CD14-positive monocyte (primary cell): ENCODE measurements at places on chromosomes 5 and 9.

- DNase-seq = no peak
Measured at GRCh38 chr5:138998521-138998920, 123.4 kb upstream of the LRRTM2 start.

DNA sequence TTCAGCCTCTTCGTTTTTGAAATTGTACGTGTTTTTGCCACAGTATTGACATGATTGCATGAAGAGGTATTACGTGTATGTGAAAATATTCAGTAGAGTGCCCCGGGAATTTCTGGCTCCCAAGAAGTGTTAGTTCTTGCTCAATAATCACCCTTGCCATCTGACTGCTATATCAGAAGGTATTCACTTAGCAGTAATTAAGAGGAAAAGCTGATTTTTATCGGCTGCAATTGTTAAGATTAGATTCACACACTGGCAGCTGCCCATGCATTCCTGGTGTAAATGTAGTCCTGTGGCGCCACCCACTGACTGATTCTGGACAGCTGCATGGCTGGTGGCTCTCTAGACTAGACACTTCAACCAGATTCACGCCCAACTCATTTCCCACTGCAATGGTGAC lies 440.1 kb upstream of the ADAMTS16 start:
- no peak for DNase-seq

DNA sequence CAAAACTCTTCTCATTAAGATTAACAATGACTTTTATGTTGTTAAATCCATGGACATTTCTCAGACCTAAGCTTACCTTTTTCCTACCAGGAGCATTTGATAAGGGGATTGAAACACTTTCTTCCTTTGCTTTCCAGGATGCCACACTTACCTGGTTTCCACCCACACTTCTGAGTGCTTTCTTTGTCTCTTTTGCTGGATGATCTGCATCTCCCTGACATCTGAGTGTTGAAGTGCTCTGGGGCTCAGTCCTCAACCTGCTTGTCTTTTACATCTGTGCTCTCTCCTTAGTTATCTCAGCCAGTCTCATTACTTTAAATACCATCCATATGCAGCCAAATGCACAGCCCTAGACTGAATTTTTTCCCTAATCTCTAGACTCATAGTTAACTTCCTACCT lies 22.9 kb upstream of the GRIA1 start:
- DNase-seq = no peak

DNA sequence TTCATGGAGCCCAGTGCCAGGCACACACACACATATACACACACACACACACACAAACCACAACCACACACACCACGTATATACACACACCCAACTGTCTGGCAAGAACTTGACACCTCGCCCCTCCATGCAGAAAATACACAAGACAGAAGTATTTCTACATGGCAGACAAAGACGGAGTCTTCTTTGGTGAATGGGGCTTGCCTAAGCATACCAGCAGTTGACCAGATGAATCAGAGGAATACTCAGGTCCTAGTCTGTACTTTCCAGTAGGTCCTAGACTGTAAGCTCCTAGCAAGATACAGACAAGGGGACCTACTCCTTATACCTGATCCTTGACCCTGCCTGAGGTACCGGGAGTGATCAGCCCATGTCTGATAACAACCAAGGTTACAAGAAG lies 60.1 kb downstream of the SIL1 start:
- DNase-seq = no peak

- no peak for DNase-seq
Measured at GRCh38 chr5:152125661-152126205, 201.1 kb upstream of the GLRA1 start.

GRCh38 chr9:115922444-115922843 lies 231.1 kb upstream of the PAPPA start:
- no peak for DNase-seq

DNA sequence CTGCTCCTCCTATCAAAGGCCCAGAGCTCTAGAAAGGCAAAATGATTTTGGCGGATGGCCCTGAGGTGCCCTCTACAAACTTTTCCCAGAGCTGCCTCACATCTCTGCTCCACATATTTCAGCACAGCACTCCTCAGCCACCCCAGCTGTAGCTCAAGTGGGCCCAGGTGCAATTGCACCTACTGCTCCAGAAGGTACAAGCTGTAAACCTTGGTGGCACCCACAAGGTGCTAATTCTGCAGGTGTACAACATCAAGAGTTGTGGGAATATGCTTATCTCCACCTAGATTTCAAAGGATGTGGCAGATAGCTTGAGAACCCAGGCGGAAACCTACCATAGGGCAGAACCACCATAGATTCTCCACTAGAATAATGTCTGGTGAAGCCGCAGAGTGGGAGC lies 432.2 kb downstream of the TMEM232 start:
- no peak for DNase-seq

DNA sequence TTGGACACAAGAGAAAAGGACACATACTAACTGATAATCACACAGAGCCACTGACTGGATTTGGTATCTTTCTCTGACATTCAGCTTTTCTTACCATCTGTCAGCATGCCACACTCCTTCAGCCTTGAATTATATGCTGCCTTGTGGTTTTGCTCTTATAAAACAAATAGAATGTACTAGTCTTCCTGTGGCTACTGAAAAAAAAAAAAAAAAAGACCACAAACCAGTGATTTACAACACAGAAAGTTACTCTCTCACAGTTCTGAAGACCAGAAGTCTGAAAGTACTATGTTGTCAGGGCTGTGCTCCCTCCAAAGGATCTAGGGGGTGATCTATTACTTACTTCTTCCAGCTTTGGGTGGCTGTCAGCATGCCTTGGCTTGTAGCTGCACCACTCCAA lies 82.3 kb downstream of the THBS4 start:
- no peak for DNase-seq

DNA sequence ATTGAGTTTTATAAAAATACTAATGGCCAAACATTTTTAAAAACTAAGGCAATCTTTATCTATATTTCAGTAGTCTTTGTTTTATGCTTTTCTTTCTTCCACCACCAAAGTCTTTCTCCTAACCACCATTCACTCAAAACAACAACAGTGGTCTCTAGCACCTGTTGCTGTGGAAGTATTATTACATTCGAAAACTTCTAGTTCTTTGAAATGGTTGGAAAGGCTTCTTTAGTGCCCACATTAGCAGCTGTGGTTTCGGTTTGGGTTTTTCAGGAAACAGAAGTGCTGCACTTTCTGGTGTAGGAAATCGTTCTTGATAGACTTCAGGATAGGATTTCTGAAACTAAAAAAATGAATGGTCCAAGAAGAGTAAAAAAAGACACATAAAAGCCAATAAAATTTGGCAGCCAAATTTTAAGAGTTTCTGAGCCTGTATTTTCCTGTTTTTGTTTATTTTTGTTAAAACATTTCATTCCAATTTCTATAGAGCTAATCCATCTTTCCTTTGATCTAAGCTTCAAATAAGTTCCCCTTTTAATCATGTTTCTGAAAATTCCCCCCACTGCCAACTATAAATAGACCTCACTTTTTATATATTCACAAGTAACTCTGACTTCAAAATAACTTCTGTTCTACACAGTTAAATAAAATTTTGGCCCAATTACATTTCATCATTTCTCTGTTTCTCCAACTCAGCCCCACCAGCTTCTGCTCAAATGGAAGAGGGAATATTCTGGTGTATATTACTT lies 102.2 kb downstream of the DEPDC1B start:
- peak; percentile 10 for DNase-seq

- DNase-seq = no peak
Measured at GRCh38 chr5:151686674-151687407, at the start of gene SPARC. Gene SPARC (minus strand): TSS chr5:151686915. CDS start chr5:151676188, 10,727 bp downstream.

GRCh38 chr9:125513303-125513667 lies 193.7 kb downstream of the MAPKAP1 start:
- no peak for DNase-seq

GRCh38 chr9:110337727-110338126 lies at the start of gene TXNDC8:
Gene TXNDC8 (minus strand): TSS chr9:110337863.
- no peak for DNase-seq

- no peak for DNase-seq
Measured at GRCh38 chr5:131361677-131362315, 97.9 kb downstream of the CDC42SE2 start.

DNA sequence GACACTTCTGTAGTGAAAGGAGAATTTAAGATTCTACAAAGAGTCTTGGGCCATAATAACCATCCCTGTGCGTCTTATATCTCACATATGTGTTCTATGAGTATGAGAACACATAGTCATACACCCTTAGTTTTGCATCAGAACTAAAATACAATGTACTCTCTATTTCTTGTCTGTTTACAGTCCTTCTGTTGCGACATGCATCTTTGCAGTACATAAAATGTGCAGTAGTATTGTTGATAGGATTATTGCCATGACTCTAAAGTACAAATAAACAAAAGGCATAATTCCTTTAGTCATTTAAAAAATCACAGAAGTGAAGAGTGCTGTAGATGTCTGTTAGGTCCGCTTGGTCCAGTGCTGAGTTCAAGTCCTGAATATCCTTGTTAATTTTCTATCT lies 201.9 kb downstream of the NR3C1 start:
- DNase-seq = no peak

DNA sequence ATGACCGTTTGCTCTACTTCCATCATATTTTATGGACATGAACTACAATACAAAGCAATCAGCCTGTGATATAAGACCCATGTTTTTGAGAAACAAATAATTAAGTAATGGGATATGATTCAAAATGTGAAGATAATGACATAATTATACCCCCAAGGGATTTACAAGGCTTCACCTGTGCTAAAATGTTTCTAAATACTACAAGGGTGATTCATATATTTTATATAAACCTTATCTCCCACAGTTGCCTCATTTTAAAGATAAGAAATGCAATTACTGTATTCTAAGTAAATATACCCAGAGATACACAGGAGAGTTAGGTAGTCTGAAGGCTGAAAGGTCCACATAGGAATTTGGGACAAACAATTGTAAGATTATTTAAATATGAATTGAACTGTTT lies 662.0 kb upstream of the CHD1 start:
- DNase-seq = no peak

DNA sequence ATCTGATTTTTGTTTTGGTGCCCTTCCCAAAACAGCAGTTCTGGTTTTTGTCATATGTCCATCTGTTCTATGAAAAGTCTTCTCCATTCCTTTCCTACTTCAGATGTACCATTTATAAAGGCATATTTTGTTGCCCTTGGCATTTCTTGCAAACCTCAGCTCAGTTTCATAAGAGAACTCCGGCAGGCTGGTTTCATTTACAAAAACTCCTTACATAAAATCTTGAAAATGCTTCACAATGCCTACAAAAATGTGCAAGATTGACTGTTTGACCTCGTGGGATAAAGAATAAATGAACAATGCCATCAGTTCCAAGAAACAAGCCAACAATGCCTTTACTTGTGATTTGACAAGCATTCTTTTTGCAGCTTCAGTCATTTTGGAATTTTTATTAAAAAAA lies 39.1 kb upstream of the CTNNAL1 start:
- DNase-seq = no peak

GRCh38 chr5:54063817-54064216 lies 246.6 kb downstream of the ARL15 start:
- DNase-seq = no peak

- DNase-seq = no peak
Measured at GRCh38 chr9:85172001-85172978, 502.8 kb downstream of the NTRK2 start.

DNA sequence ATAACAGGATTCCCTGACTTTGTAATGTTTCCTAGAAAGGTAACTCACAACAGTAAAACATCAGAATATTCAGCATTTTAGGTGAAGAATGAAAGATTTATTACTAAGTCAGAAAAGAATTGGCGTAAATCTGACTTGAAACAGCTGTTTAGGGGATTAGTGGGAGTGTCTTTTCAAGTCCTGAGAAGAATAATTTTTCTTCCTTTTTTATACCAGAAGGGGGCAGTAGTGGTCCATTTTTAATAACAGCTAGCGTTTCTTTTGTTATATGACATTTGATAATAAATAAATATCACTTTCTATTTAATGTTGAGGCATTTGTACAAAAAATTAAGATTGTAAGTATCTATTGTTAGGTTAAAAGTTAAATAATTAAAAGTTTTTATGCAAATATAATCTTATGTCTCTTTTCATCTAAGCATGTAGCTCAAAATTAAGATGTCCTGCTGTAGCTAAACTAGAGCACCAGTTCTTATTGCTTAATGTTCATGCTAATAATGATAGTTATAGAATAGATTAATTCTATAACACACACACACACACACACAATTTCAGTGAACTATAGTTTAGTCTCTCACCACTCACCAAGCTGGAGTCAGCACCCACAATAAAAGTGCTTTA lies 258.7 kb upstream of the ARRDC3 start:
- DNase-seq = no peak

GRCh38 chr5:147821766-147822165 lies 9.7 kb downstream of the SPINK1 start:
- DNase-seq = peak; percentile 20

- DNase-seq = no peak
Measured at GRCh38 chr5:52802974-52803336, 15.2 kb downstream of the ITGA1 start.

GRCh38 chr5:177309351-177310191 lies 2.1 kb downstream of the MXD3 start:
- peak; percentile 57 for DNase-seq

GRCh38 chr9:19033015-19033414 lies at the start of gene SAXO1:
Gene SAXO1 (minus strand): TSS chr9:19033209. CDS start chr9:19032908, 301 bp downstream.
- DNase-seq = no peak

DNA sequence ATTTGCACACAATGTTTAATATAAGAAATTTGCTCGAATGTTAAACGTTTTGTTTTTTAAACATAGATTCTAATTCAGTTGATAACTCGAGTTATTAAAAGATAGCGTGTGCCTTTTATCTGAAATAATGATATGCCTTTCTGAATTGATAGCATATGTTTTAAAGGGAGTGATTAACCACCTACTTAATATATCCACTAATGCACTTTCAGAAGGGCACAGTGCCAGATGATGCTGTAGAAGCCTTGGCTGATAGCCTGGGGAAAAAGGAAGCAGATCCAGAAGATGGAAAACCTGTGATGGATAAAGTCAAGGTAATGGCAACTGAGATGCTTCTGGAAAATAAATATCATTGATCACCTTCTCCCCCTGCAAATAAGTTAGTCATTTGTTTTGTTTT lies 53.9 kb downstream of the ERAP1 start:
- DNase-seq = no peak

DNA sequence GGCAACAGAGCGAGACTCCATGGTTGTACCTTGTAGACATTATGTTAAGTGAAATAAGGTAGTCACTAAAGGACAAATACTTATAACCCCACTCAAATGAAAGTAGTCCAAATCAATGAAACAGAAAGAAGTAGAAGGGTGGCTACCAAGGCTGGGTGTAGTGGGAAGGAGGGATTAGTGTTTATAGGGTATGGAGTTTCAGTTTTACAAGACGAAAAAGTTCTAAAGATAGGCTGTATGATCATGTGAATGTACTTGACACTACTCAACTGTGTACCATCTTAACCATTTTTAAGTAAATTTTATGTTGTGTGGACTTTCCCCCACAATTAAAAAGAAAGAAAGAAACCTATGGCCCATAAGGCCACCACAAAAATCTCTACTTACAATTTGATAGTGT lies 32.2 kb downstream of the ALDH7A1 start:
- DNase-seq = no peak

- DNase-seq = no peak
Measured at GRCh38 chr5:66795682-66796081, 199.5 kb downstream of the MAST4 start.

DNA sequence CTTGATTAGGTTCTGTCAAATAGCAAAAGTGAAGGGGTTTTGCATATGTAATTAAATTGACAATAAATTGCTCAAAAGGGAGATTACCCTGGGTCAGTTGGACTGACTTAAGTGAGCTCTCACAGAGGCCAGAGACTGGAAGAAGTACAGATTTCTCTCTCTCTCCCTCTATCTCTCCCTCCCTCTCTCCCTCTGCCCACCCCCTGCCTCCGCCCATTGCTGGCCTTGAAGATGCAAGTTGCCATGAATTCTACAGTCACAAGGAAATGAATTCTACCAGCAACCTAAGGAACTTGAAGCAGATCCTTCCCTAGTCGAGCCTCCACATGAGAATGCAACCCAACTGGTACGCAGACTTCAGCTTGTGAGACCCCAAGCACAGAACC lies 119.2 kb downstream of the LPAR1 start:
- DNase-seq = no peak
